ENCODE measurements at places on chromosomes 1 and 21.

- DNase-seq, result peak; percentile 24
Measured at GRCh38 chr1:55669293-55669692, 454.1 kb upstream of the USP24 start.

- no peak for DNase-seq
Measured at GRCh38 chr1:224185208-224185607, 2.2 kb downstream of the DEGS1 start.

DNA sequence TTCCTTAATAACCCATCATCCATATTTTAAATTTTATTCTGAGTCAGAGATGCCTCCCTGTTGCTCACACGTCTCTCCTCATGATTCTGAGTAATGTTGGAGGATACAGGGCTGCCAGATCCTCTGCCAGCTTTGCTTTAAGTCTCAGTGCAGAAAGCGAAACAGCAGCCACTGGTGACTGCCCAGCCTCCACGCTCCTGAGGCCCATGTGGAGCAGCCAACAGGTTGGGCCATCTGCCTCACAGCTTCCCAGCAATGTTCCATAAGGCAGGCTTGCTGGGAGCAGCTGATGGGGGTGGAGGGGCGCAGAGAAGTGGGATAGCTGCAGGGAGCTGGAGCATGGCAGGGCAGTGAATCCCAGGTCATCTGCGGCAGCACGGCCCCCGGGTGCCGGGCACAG lies 104.2 kb downstream of the IGSF21 start:
- DNase-seq, result no peak

DNA sequence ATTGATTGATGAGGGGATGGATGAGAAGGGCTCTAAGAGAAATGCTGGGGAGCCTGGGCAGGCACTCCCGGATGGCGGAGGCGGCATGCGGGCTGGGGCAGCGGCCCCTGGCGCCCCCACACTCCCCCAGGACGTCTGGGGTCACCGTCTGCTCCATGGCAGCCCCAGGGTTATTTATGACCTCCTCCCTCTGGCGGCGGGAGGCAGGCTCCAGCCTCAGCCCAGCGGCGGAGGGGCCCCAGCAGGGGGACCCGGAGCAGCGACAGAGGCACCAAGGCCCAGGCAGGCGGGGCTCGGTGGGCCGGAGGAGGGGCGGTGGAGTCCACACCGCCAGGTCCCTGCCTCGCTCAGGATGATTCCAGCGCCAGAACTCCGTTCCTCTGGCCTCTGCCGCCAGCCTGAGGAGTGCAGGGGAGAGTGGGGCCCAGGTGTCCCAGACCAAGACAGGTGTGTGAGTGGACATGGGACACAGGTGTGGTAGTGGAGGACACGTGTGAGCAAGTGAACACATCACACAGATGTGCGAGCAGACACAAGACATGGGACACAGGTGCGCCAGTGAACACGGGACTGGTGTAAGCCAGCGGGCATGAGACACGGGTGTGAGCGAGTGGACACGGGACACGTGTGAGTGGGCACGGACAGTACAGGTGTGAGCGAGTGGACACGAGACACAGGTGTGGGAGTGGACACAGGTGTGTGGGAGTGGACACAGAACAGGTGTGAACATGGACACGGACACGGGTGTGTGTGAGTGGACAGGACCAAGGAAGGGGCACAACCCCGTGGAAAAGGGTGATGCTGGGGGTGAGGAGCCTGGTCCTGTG lies 2.5 kb upstream of the SAMD11 start:
- DNase-seq, result peak; percentile 62

DNA sequence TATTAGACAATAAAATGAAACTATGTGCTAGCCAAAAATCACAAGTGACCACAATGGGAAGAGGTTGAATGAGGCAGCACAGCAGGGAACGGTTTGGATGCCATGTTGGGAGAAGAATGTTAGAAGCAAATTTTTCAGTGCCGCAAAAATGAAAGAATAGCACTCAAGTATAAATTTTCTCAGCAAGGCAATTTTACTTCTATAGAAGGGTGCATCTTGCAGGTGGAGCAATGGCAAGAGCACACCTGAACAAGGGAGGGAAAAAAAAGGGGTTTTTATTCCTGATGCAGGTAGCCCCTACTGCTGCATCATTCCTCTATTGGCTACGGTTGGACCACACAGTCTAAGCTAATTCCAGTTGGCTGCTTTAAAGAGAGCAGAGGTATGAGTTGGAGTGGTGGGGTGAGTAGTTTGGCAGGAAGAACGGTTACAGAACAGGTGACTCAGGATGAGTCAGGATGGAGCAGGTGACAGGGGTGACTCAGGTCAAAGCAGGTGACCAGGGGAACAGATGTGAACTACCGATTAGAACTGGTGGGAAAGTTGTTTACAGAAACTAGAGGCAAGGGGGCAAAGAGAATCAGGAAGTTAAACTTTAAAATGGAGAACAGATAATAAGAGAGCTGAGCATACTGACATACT lies 301.1 kb upstream of the NRIP1 start:
- DNase-seq, result peak; percentile 52

GRCh38 chr1:10734962-10735544 lies 61.4 kb downstream of the CASZ1 start:
- no peak for DNase-seq

GRCh38 chr1:226111098-226111882 lies 48.8 kb downstream of the H3-3A start:
- DNase-seq, result no peak

DNA sequence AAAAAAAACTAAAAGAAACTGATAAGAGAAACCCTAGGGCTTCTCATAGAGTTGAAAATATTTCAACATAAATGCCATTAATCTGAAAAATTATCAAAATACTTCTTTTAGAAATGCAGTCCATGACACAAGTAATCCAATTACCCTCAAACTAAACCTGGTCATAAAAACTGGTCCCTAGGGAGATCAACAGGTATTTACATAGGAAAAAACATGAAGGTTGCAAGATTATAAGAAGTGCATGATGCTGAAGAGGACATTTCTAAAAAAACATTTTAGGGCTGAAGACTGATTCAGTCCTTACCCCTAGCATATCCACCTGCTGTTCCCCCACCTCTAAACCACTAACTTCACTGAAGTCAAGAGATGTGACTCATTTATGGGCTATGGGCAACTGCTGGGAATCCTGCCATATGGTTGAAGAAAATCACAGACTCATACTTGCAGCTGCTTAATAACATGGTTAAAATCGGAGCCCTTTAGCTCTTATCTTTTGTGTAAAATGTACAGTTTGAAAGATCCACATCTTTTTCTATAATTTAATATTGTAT lies 131.0 kb upstream of the RUNX1 start:
- peak; percentile 99 for DNase-seq

DNA sequence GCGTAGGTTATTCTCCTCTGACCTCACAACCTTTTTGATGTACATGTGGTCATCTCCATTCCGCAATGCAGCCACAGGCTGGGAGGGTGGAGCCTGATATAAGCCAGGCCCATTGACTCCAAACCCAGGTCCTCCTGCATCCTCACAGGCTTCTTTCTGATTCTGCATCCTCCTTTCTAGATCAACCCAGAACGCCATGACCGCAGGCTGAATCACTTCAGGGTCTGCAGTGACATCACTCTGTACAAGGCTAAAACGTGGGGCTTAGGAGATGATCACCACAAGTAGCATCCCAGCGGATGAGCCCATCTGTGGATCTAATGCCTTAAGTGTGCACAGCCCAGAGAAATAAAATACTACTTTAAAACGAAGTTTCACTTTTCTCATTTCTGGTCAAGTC lies 16.1 kb downstream of the EBNA1BP2 start:
- DNase-seq, result peak; percentile 7

DNA sequence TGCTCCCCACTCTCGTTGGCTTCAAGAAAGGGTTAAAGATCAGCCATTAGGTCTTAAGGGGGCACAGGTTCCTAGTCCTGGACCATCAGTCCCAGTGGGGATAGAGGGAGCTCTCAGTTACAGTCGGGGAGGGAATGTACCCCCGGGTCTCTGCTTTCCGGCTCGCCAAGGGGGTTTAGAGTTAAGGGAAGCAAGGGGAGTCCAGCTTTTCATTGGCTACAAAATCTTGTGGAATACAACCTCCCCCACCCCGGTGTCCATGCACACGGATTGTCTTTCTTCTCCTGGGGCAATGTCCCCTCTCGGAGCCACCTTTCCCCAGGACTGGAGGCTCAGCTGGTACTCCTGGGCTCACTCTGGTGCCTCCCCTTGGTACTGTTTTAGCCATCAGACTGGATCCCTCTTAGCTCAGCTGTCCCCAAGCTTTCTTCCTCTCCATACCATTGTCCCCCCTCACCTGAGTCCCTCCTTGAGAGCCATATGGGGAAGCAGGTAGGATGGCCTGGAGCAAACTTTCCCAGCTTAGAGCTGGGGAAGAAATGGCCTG lies at the start of gene A3GALT2:
Gene A3GALT2, minus strand, starts transcription at position 480 of the 547 bp plus-strand sequence. Its CDS starts 0 bp downstream, at position 480.
- DNase-seq, result no peak

- DNase-seq, result no peak
Measured at GRCh38 chr1:3011631-3012455, 9.4 kb upstream of the ACTRT2 start.

DNA sequence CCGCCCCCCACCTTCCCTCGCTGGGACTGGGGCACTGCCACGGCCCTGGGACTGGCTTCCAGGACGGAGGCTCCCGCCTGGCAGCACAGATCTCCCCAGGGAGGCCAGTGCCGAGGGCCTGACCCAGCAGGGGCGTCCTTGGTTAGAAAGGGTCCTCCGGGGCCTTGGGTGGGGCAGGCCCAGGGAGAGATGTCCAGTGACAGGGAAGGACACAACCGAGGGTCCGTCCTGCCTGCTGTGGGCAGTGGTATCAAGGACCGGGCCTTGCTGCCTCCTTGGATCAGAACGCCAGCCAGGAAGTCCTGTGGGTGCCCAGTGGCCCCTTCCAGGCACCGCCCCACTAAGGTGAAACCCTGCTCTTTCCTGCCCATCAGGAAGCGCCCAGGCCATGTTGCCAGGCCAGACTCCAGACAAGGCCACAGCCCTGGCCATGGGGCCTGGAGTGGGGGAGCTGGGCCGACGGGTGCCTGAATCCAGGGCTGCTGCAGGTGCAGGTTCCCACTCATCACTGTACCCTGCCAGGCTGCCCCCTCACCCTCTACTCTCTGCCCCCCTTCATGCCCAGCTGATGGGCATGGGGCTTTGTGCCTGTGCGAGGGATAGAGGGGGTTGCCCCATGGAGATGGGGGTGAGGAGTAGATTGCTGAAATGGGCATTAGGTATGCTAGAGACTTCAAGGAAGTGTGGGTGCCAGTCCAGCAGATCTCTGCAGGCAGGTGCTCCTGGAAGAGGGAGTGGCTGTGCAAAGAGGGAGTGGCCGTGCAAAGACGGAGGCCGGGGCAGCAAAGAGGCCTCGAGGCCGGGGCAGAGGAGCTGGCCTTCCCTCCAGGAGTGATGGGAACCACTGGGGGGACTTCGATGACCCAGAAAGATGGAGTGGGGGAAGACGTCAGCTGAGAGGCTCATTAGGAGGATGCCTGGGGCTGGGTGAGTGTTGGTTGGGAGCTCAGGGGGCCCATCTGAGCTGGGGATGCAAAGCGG lies 2.2 kb upstream of the PRKCZ start:
- DNase-seq, result no peak

- peak; percentile 73 for DNase-seq
Measured at GRCh38 chr1:23098463-23099170, 70.0 kb downstream of the LUZP1 start.

DNA sequence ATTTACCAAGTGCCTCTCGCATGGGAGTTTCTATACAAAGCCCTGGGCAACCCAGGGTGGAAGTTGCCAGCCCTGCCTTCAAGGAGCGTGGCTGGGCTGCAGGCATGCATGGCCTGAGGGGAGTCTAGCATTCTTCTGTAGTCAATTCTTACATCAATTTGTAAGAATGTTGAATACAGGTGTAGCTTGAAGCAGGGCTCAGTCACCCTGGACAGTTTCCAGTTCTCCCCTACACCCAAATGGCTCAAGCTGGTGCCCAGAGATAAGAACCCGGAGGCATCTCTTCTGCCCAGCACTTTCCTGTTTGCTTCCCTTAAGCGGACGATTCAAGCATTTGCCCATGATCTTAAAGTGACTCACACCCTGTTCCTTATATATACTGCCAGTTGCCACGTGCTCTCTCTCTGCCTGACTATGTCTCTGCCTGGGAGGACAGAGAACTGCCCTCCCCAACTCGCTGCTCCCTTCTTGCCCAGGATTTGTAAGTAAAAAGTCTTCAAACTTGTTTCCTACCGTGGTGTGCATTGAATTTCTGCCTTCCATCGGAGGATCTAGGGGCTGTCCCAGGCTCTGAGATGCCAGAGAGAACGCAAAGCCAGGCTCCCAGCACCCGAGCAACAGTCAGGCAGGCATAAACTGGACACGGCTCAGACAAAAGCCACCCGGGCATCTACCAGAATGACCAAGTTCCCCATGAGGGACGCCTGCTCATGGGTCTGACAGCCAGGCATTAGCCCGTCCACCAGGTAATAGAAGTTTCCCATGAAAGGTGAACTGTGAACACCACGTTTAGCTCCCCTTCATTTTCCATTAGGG lies 50.9 kb upstream of the AJAP1 start:
- DNase-seq, result no peak

- DNase-seq, result no peak
Measured at GRCh38 chr1:203765029-203765837, at the start of gene LAX1. Gene LAX1, plus strand, starts transcription at chr1:203765183. Its CDS starts 383 bp downstream, at chr1:203765566.

DNA sequence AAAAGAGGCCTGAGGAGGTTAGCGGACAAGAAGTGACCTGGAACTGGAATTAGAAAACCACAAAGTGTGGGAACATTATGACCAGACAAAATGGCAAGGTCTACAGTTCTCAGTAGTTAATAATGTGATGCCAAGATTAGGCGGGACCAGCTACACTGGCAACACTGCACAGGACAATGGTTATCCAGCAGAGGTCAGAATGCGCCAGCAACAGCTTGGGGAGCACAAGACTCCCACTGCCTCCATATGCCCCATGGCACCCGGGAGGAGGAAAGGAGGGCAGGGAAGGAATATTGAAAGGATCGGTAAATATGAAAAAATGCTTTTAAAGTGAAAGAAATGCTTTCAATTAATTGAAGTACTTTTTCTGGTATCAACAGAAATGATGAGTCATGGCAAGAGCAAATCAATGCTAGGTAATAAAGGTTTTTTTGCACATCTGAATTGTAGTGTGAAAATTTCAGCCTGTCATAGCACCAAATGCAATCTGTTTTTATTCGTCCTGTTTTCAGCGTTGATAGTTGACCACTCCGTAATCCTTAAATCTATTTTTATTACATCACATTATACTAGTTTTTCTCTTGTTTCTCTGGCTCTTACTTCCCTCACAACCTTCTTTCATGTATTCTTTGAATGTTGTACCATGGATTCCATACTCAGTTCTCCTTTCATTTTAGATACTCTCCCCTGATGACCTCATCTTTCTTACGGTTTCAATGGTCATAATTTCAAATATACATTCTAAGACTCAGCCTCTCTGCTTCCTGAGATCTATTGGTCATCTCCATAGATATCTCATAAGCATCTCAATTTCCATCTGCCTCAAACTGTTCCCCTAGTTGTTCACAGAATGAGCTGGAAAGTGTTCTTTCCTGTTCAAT lies 30.7 kb downstream of the VCAM1 start:
- no peak for DNase-seq
